GM13977 (cell line): ENCODE measurements at places on chromosomes 3 and 15.

- DNase-seq, result no peak
Observed at GRCh38 chr3:56654460-56654859, 28.6 kb downstream of the TASOR start.

GRCh38 chr3:43786102-43786501 lies 95.4 kb downstream of the ABHD5 start:
- DNase-seq, result no peak

DNA sequence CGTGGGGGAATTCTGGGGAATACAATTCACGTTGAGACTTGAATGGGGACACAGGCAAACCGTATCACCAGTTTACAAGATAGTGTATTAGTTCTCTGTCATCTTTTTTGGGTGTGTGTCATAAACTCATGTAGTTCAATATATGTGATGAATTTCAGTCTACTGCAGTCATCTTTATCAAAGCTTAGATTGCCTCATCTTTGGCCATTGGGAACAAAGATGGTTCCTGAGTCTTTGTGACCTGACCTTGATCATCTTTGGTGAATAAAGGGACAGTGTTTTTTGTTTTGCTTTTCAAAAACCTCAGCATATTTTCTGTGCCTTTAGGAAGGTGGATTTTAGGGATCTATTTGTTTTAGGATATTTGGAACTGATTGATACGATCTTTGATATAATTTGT lies 23.3 kb downstream of the LRCH3 start:
- DNase-seq, result no peak

GRCh38 chr3:103693831-103694230 lies 1259.0 kb downstream of the ZPLD1 start:
- no peak for DNase-seq

- no peak for DNase-seq
Observed at GRCh38 chr3:103372031-103372430, 937.2 kb downstream of the ZPLD1 start.

DNA sequence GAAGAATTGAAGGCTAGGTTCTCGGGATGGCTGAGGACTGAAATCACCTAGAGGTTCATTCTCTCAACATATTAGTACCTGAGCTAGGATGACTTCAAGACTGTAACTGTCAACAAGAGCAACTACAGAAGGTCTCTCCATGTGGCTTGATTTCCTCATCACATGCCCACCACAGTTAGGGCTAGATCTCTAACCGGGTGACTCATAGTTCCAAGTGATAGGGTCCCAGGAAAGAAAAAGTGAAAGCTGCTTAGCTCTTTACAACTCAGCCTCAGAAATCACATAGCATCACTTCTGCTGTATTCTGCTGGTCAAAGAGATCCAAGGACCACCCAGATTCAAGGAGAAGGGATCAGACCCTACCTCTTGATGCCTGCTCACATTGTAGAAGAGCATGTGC lies 165.4 kb upstream of the AGTR1 start:
- DNase-seq, result no peak

- no peak for DNase-seq
Observed at GRCh38 chr15:33155691-33156420, 38.7 kb downstream of the FMN1 start.

- no peak for DNase-seq
Observed at GRCh38 chr3:109973733-109974132, 636.4 kb upstream of the DPPA4 start.

GRCh38 chr15:77981281-77982126 lies 96.0 kb downstream of the TBC1D2B start:
- DNase-seq, result no peak

DNA sequence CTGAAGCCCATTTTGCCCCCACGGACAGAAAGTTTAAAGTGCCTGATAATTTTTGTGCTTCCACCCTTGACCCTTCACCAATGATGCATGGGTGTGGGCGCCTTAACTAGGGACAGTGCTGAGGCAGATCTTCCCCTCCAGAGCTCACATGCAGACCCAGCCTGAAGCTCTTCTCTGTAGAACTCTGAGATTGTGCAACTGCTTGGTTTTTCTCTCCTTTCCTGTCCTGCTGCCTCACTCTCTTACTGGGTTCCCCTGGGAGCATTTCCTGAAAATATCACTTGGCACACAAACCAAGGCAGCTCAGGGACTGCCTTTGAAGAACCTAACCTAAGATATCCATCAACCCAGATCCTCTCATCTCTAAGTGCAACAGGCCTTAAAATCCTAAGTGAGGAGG lies 220.3 kb upstream of the STT3B start:
- DNase-seq, result no peak

DNA sequence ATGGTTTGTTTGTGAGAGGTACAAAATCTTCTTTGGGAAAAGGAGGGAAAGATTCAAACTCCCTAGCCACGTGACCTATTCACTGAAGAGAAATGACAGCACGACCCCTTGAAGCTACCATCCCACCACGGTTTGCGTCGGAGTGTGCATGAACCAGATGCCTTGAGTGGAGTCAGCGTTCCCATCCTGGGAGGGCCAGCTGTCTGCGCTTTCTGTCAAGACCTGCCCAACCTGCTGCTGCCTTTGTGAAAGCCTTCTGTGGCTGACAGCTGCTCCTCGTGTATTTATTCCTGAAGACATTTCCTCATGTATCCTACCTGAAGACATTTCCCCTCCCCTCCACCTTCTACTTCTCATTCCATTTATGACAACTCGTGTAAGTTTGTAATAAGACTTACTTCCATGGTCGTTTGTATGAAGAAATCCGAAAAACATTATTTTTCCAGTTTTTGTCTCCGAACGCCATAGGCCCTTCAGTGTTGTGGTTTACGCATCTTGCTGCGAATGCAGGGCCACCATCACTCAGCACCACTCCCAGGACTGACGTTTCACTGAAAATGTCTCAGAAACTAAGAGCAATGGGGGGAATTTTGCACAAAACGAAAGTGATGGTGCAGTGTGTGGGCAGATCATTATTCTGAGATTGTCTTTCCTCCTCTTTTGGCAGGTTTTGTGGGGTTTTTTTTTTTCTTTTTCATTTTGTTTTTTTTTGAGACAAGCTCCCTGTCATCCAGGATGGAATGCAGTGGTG lies 18.9 kb downstream of the EBLN2 start:
- DNase-seq, result peak; percentile 45

DNA sequence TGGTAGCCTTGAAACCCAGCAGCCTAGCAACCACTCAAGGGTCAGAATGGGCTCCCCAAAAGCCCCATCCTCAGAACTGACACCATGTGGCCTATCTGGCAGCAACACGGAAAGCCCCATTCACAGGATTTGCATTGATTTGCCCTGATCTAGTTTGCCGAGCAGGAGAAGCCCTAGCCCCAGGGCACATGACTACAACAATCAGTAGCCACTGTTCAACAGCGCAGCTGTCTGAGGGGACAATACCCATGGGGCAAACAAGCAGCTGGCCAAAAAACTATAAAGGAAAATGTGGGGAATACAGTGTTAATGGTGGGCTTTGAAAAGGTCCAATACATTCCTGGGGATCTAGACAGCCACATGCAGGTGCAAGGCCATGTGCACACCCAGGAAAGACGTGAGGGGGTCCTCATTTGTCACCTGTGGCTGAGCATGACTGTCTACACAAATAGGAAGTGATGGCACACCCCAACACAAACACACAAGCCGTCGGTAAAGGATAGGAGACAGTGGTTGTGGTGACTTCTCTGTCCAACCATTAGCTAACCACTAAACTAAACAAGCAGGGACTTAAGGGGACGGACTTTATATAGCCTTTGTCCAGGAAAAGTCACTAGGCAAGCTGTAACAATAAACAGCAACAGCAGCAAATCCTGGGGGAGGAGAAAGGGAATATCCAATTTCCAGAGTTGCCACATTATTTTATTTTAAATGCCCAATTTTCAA lies 113.7 kb downstream of the LRIG1 start:
- DNase-seq, result peak; percentile 69

- DNase-seq, result no peak
Observed at GRCh38 chr3:112650482-112650881, 9.5 kb upstream of the CCDC80 start.

GRCh38 chr3:123798550-123798949 lies 85.6 kb downstream of the MYLK start:
- DNase-seq, result no peak

DNA sequence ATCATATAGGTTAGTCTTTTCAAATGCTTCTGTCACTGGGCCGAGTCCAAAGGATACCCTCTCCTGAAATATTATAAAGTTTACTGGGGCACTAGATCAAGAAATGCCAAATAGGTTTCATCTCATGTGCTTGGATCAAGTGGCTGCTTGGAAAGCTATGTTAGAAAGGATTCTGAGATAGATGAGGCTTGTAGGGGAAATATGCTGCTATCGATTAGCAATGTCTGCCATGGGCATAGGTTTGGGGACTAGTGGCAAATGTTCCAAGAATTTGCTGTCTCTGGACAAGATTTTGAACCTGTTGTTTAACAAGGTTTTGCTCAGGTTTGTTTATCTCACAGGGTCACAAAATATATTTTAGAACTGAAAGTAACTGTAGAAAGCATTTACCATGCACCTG lies 23.0 kb upstream of the UBE2Q2 start:
- DNase-seq, result no peak

DNA sequence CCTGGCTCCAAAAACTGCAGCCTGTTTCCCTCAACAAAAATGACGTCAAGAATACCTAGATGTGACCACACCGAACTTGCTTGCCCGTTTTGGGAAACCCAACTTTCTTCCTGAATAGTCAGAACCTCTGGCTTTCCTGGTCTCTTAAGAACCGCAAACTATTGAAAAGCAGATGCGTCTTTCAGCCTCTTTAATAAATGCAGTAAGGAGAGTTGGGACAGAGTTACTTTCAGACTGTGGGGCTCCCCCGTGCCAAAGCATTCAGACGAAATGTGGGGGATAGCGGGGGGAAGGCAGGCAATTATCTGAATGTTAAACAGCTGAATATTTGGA lies 1.2 kb upstream of the PROK2 start:
- no peak for DNase-seq

DNA sequence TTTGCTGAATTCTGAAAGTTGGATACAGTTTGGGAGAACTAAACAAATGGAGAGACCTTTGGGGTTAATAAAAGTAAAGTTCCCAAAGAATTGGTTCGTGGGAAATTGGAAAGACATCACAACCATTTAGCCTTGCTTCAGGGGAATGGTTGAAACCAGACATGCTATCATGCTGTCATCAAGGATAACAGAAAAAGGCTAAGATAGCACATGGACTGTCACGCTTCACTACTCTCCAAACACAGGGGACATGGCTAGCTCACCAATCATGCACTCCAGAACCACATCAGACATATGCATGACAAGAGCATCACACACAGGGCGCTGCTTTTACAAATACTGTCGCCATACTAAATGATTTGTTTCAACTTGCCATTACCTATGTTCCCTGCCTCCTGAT lies 671.7 kb upstream of the ROBO1 start:
- DNase-seq, result no peak

GRCh38 chr3:186870421-186871201 lies 28.1 kb downstream of the ADIPOQ start:
- DNase-seq, result no peak

DNA sequence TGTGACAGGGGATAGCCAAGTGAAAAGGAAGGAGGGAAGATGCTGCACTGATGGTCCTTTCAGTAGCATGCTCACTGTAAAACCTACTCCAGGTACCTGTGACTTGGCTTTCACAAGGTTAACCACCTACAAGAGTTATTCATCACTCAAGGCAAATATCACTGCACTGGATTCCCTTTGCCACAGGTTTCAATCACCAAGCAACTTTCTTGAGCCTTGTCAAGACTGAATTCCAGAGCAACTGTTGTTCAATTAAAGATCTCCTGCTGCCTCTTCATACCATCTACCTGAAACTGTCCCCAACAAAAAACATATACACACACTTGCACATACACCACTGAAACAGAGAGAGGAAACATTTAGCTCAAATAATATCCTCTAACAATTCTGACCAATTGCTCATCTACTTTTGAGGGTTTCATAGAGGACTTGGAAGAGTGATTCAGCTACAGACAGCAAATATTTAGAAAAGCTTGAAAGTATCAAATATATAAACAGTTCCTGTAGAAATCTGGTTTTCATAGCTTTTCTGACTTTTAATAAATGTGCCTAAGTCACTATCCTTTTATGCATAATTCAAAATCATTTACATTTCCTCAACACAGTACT lies 6.5 kb downstream of the IGF2BP2 start:
- no peak for DNase-seq

- peak; percentile 79 for DNase-seq
Observed at GRCh38 chr15:75112848-75113492, 88.7 kb upstream of the C15orf39 start.

- no peak for DNase-seq
Observed at GRCh38 chr15:22904736-22905135, 66.3 kb downstream of the NIPA2 start.

GRCh38 chr3:178184833-178185232 lies 351.4 kb upstream of the KCNMB2 start:
- DNase-seq, result no peak

- DNase-seq, result no peak
Observed at GRCh38 chr3:14441920-14442300, 39.5 kb downstream of the SLC6A6 start.

GRCh38 chr15:44570361-44570760 lies 33.4 kb downstream of the EIF3J start:
- no peak for DNase-seq

DNA sequence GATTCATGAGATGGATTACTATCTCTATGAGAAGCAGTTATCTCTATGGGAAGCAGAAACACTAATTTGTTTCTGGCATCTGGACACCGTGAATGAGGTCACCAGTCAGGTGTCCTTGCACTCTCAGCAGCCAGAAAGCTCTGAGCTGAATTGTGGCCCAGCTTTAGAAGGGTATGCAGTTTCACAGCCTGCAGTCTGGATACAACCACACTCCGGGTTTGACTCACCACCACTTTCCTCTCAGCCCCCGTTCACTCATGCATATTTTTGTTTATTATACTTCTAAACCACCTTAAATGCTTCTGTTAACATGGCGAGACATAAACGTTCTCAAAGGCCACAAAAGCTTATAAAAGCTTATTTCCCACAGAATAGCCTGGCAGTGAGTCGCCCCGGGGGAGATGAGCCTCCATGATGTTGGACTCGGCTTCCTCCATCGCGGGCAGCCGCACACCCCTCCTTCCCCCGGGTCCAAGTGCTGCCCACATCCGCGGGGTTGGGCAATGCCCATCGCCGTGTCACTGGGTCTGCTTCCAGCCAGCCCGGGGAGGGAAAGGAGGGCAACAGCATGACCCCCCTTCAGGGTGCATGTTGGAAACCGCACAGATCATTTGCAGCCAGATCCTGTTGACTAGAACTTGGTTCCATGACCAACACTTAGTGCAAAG lies 16.8 kb upstream of the SLC41A3 start:
- DNase-seq, result peak; percentile 80

- no peak for DNase-seq
Observed at GRCh38 chr3:71423151-71423906, 160.2 kb downstream of the FOXP1 start.

GRCh38 chr3:129840707-129841360 lies 52.7 kb downstream of the TMCC1 start:
- DNase-seq, result no peak

- DNase-seq, result no peak
Observed at GRCh38 chr3:64259636-64260035, 34.4 kb upstream of the PRICKLE2 start.

DNA sequence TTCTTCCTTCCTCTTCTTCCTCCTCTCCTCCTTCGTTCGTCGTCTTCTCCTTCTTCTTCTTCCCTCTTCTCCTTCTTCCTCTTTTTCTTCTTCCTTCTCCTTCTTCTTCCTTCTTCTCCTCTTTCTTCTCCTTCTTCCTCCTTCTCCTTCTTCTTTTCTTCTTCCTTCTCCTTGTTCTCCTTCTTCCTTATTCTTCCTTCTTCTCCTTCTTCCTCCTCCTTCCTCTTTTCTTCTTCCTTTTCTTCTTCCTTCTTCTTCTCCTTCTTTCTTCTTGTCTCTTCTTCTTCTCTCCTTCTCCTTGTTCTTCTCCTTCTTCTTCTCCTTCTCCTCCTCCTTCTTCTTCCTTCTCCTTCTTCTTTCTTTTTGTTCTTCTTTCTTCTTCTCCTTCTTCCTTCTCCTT lies 35.3 kb downstream of the SPG21 start:
- no peak for DNase-seq
